C1 segment of cervical spinal cord (tissue), 14 donors: ENCODE measurements at places on chromosomes 7 and 10.

DNA sequence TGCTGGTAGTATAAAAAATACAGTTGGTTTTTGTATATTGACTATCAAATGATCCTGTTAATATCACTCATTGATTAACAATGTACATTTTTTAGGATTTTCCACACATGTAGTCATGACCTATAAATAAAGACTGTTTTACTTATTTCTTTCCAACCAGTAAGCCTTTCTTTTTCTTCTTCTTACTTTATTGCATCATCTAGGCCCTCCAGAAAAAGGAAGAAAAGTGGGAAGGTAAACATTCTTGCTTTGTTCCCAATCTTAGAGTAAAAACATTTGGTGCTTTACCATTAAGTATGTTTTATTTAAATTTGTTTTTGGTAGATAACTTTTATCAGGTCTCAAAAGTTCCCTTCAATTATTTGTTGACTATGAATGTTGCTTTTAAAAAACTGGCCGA, 47.1 kb upstream of the CCNY start:
- no peak for DNase-seq

- no peak for DNase-seq
Measured at GRCh38 chr7:6268907-6269306, 3.5 kb downstream of the CYTH3 start.

DNA sequence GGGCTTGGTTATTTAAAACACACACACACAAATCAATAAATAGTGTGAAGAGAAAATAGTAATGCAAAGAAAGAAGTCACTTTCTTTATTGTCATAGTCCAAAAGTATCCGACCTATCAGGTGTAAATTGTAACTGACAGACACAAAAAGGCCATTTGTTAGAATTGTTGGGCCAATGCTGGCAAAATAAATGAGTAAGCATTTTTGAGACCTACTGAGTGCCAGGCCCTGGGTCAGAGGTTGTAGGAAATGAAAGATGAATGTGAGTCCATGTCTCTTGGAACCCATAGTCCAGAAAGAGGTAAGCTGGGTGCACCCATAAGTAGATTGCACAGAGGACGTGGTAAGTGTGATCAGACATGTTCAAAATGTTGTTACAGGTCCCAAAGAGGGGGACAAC, 13.5 kb upstream of the EGR2 start:
- DNase-seq = no peak

DNA sequence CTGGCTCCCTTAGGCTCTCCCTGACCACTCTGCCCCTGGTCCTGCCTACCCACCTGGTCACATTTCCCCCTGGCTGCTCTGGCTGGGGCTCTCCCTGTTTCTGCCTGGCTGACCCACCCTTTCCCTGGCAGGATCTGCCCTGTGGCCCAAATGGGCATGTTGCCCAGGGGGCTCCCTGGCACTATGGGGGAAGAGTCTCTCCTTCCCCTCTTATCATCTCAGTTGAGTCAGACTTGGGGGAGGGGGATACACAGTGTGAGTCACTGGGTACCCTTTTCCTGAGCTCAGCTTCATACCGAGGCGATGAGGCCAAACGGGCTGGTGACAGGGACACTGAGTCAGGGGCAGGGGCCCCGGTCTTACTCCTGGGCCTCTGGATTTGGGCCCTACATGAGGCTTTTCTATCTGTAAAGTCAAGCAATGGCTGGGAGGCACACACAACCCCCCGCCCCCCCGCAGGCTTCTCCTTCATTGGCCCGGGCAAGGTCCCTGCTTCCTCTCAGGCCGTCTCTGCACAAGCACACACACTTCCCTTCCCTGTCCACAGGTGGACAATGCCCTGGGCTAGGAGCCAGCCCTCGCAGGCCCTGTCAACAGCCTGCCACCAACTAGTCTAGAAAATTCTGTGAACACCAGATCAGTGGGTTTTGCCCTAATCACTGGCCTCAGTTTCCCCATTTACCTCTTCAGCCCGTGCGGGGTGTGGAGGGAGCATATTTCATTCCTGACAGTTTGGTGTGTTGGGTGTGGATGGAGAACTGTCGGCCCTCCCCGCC, 627 bp upstream of the FLNC start:
- no peak for DNase-seq

DNA sequence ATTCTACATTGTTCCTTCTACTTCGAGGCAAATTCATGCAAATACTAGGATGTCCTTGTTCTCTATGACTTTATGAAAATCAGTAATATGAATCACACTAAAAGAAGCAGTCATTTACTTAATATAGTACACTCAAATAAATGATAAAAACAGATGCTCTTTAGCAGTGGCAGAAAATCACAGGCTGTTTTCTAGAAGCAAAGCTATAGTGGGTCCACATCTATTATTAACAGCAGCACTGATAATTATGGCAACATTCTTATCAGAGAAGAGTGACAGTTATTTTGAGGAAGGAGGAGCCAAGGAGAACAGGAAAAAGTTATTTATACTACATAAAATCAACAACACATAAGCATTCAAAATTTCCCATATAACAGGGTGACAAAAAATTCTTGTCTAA, 16.5 kb downstream of the KIF5B start:
- DNase-seq = no peak

GRCh38 chr7:4144172-4144701, 537.9 kb upstream of the FOXK1 start:
- no peak for DNase-seq

GRCh38 chr10:105071980-105072379, 430.9 kb downstream of the SORCS3 start:
- DNase-seq = no peak

- no peak for DNase-seq
Measured at GRCh38 chr7:9709216-9709615, 1264.5 kb upstream of the PHF14 start.

- no peak for DNase-seq
Measured at GRCh38 chr10:55058800-55059199, 257.8 kb upstream of the PCDH15 start.

DNA sequence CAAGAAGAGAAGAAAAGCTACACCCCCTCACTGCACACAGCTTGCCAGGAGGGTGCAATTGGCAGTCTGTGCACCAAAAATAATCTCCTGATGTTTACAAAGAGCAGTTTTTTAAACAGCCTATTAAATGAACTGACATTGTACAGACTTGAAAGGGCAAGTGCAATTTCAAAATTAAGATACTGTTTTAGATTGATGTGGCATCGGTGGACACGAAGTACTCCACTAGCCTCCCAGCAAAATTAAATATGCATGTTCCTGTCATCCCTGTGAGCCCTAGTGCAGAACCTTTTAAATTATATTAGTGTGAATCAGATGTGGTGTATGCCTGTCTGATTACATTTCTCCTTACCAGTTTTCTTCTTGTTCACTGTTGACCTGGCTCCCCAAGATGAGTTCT, 87.9 kb downstream of the WIPF3 start:
- DNase-seq = no peak

GRCh38 chr10:3999642-4000041, 214.6 kb upstream of the KLF6 start:
- no peak for DNase-seq

- DNase-seq = no peak
Measured at GRCh38 chr10:132189016-132189415, 2.3 kb downstream of the DPYSL4 start.

DNA sequence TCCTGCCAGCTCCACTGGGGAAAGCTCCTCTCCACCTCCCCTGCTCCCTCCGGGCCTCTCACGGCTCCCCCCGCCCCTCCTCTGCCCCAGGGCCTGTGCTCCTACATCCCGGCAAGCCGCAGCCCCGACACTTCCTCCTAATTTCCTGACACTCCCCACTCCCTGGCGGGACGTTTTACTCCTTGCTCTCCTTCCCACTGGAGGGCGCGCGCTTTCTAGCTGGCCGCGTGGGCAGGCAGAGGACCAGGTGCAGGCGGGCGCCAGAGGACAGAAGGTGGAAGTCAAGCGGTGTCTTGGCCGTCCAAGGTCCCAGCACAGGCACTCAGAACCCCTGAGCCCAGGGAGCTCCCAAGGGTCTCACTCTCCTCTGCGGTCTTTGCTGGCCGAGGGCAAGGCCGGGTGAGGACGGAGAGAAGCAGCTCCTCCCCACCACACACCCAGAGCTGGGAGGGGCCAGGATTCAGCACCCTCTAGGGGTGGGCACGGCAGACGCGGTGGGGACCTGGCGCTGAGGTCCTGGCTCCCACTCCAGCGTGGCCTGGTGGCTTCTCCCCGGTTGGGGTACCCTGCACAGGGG, 19.1 kb downstream of the ADAM8 start:
- no peak for DNase-seq

- DNase-seq = no peak
Measured at GRCh38 chr7:155293721-155294510, 3.8 kb upstream of the INSIG1 start.

DNA sequence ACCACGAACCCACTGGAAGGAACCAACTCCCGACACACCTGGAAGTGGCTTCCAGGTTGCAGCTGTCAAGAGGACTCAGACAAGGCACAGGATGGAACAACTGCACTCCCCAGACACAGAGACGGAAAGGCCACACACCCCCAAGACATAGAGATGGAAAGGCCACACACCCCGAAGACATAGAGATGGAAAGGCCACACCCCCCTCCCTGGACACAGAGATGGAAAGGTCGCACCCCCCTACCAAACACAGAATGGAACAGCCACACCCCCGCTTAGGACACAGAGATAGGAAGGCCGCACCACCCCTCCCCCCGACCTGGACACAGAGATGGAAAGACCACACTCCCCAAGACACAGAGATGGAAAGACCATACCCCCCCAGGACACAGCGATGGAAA, 7.6 kb downstream of the ZNF511 start:
- DNase-seq = no peak

GRCh38 chr7:127678337-127678736, 26.3 kb downstream of the SND1 start:
- DNase-seq = no peak

DNA sequence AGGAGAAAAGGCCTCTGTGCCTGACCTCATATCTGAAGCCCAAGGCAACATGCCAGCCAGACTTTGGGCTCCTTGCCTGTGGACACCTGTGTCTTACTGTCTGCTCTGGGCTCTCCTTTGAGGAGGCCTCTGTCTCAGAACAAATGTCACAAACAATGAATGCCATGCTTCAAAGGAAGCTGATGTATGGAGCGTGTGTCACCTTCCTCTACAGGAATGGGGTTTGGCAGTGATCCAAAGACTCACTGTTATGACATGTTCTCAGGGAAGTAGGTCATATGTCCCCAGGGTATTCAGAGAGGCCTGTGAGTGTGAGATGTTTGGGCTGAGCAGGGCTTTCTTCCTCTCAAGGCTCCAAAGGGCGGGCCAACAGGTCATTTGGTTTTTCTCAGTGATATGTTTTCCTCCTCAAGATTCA, 38.4 kb downstream of the PTPRE start:
- DNase-seq = no peak

DNA sequence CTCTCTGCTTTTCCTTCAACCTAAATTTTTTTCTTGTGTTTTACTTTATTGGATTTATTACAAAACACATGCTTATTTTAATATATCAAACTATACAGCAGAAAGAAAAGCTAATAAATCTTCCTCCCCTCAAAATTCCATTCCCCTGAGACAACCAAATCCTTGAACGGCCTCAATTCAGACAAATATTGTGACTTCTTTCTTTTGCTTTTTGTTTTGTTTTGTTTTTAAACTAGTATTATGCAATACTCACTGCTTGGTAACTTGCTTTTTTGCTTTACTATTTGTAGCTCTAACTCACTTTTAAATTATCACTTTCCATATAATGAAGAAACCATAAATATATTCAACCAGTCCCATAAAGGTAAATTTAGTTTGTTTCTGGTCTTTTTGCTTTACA, 59.4 kb upstream of the CDK1 start:
- no peak for DNase-seq

- DNase-seq = no peak
Measured at GRCh38 chr7:113464096-113464855, 345.9 kb upstream of the SMIM30 start.

DNA sequence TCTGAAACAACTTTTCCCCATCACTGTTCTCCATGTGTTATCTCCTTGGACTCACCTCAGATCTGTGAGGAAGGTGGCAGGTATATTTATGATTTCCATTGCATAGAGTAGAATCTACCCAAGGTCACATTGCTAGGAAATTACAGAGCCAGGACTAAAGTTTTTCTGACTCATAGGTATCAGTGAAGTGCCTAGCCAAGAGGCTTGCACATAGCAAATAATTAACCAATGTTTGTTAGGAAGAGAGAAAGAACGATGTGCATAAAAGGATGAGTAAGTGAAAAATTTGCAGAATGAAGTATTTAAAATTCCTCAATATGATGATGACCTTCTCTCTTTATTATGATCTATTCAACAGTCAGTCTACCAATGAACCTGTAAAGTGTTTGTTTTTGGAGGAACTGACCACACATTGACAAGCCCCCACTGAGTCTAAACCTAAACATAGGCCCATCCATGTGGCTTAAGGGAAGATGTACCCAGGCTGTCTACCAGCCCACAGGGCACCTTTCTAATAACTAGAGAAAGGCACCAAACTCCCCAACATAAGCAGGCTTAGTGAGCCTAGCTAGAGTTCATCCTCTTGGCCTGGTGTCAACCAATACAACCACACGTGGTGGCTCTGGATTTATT, 252.9 kb upstream of the ZMIZ1 start:
- no peak for DNase-seq

- peak; percentile 39 for DNase-seq
Measured at GRCh38 chr7:87058744-87059524, 520 bp downstream of the ELAPOR2 start.

- no peak for DNase-seq
Measured at GRCh38 chr7:156192921-156193320, 380.7 kb upstream of the SHH start.

- no peak for DNase-seq
Measured at GRCh38 chr10:4847561-4848355, 21.8 kb downstream of the AKR1E2 start.

DNA sequence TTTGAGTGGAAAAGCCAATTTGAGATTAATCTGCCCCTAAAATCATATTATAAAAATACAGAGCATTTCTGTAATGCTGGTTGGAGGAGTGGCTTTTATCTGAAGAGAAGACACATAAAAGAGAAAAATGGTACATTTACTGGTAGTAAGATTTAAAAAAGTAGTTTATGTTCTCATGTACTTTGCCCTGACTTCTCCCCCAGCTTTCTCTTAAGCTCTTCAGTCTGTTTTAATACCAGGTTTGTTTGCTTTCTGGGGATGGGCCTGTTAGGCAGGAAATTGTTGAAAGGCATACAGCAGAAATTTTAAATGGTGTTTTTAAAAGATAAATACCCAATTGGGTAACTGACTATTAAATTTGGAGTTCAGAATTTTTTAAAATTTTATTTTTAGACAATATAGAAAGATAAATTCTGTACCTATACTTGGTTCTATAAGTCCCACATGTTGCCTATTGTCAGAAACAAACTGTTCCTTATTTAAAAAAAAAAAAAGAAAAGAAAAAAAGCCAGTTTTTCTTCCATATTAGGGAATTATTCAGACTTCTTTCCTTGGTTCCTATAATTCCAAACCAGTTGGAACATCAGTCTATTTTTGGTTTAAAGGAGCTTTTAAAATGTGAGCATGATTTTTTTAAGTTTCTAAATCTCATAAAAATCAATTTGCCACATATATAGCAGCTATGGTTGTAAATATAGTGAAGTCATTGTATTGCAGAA, 136.6 kb downstream of the ARID5B start:
- no peak for DNase-seq

DNA sequence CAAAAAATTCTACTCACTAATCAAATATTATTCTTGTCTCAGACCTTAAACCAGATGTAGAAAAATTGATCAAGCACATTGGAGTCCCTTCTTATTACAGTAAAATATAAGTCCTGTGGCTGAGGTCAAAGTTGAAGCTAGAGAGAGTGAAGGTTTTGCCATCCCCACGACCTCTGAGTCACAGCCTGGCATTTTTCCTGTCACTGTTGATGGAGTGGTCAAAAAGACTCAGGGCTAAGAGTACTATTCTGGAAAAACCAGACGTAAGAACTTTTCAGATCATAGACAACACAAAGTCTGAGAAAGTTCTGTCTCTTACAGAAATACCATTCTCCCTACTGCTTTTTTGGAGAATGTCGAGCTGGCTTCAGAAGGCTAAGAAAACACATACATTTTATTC, 323.7 kb upstream of the ANKRD30A start:
- no peak for DNase-seq
